ENCODE measurements at places on chromosomes 1 and 21. TPM values are rescaled to one million over a fixed set of nuclear protein-coding genes. Genes with fewer than 3 reads are reported as not detected.

Gene INTS11
- total RNA-seq = 105 TPM

Gene EBNA1BP2
- total RNA-seq = 29.8 TPM

Gene LCE3D
- total RNA-seq = not detected

Gene SPEN
- 10.8 TPM for total RNA-seq

Gene SPATA45
- total RNA-seq = not detected

Gene SPRR3
- not detected for total RNA-seq

Gene PLPP3
- 26.1 TPM for total RNA-seq

Gene SDC3
- total RNA-seq = 9.3 TPM

Gene RAP1A
- 13.2 TPM for total RNA-seq

Gene LMOD1
- total RNA-seq = 2.7 TPM

Gene NR1I3
- not detected for total RNA-seq

Gene CDCP2
- not detected for total RNA-seq

Gene TSPEAR
- not detected for total RNA-seq

Gene TMPRSS2
- total RNA-seq = not detected

Gene TRIM63
- total RNA-seq = not detected

Gene RGS7
- 2.8 TPM for total RNA-seq

Gene SHISAL2A
- total RNA-seq = not detected

Gene ASCL5
- total RNA-seq = not detected

Gene FAM78B
- under 0.01 TPM for total RNA-seq

Gene KRTAP22-2
- total RNA-seq = not detected

Gene CELA2A
- not detected for total RNA-seq

Gene NBPF12
- total RNA-seq = 4.8 TPM

Gene ITGB2
- total RNA-seq = 0.30 TPM
